Stimulated activated CD4-positive, alpha-beta T cell treated with anti-CD3 and anti-CD28 coated beads, Interleukin-15, amount 100 ng/mL, for 1 hour (primary cell): ENCODE measurements at places on chromosomes 11 and 22.

DNA sequence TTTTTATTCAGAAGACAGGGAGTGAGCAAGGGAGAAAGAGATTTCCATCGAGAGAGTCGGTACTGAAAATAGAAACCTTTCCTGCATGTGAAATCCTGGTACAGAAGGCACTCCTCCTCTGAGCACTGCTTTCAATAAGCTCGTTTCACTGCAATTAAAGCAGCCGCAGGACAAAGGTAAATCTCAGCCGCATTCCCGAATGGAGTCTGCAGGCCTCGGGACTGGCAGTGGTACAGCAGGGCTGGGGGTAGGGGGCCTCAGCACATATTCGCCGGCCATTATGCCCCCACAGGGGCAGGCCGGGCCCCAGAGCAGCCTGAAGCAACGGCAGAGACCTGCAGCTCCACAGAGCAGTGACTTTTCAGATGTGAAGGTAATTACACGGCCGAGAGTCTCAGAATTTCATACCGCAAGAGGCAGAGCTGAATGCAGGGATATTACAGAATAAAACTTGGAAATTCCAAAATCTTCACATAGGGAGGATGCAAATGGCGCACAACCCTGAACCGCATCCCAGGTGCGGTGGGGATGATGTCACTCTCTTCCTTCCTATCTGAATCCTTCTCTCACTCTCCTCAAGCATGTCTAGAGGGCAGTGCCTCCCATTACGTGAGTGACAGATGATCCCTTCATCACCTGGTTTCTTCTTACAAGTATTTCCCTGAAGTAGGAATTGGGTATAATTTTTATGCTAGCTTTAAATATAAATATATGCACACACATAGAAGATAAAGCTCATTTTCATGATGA is 622.1 kb downstream of the OPCML start:
- no peak for DNase-seq

GRCh38 chr22:27391092-27391770 is 410.3 kb downstream of the MN1 start:
- DNase-seq, result no peak

DNA sequence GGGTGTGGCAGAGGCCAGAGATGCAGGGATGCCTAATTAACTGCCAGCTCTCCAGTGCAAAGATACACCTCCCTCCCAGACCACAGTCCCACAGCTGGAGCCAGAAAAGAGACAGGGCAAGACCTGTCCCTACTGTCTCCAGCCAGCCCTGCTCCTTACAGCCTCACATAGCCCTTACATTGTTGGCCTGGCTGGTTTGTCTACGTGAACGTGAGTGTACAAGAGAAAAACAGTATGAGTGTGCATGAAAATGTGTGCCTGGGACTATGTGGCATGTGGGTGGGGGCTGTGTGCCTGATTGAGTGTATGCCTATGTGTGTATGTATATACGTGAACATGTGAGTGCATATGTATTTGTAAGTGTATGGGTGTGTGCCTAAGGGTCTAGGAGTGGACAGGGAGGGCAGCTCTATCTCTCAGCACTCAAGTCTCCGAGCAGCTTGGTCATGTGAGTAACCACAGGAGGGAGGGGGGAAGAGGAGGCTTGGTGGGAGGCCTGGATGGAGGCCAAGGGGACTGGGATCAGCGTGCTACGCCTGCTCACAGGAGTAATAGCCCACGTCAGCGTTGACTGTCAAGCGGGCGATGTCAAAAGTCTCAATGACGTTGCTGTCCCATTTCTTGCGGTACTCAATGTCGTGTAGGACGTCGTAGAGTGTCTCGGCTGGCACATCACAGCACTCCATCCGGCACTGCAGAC is 6.6 kb upstream of the ARAP1 start:
- no peak for DNase-seq

DNA sequence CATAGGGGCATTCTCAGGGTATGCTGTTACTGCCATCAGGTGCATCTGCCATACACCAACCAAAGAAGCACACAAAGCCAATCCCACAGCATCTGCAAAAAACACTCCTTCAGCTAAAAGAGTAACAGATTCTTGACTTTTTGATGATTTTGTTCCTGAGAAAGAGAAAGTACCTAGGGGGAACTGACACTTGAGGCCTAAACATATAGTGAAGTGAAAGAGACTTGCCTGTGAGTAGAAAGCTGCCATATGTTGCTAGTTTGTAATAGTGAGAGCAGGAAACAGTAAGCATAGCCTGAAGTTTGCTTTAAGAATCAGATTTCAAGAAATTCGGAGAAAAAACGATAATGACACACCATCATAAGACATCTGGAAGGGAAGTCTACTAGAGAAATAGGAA is 97.9 kb upstream of the CTSC start:
- DNase-seq, result no peak

GRCh38 chr11:100273066-100273815 is 413.8 kb upstream of the ARHGAP42 start:
- DNase-seq, result no peak

GRCh38 chr22:22598144-22598543 is 39.1 kb upstream of the PRAME start:
- no peak for DNase-seq

DNA sequence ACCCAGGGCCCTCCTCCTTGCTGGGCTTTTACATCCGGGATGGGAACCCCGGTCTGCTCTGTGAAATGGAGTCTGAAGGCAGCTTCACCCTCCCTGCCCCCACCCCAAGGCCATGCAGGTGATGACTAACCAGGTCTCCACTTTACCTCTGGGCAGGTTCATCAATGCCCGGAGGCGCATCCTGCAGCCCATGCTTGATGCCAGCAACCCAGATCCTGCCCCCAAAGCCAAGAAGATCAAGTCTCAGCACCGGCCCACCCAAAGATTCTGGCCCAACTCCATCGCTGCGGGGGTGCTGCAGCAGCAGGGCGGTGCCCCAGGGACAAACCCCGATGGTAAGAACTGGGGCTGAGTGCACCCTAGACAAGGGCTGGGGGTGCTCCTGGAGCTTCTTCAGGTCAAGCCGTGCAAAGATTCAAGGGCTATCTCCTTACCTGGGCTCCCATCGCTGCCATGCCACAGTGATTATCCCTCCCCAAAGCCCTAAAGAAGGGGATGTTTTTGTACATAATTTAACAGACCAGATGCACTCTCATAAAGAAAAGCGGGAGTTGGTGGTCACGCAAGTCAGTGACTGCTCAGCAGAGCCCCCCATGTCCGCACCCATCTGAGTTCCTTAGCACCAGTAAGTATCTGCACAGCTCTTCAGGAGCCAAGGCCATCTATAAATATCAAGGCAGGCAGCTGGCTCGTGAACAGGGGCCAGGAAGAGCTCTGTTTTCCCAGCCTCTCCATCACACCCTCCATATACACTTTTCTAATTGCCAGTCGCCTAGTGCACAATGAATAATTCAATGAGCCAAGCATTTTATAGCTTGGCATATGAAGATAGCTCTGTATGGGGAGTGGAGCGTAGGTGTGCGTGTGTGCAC is 66.0 kb downstream of the FEZ1 start:
- no peak for DNase-seq

- DNase-seq, result no peak
These were observed 332.8 kb upstream of the MTNR1B start for GRCh38 chr11:92636543-92637188.

GRCh38 chr11:110147962-110148709 is 54.9 kb downstream of the ZC3H12C start:
- DNase-seq, result no peak

DNA sequence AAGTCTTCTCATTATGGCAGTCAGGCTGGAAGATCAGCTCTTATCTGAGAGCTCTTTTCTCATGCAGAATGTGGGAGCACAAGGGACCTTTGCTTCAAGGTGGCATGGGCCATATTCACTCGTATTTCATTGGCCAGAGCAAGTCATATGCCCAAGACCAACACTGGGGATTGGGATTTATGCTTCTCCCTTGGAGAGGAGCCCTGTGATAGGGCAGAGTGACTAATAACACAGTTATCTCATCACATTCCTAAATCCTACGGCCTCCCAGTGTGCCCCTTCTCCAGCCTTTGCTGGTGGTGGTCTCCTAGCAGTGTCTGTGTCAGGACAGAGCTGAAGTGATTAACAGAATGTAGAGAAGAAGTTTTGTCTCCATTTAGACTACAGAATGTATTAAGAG is 48.6 kb downstream of the SYT9 start:
- DNase-seq, result no peak

DNA sequence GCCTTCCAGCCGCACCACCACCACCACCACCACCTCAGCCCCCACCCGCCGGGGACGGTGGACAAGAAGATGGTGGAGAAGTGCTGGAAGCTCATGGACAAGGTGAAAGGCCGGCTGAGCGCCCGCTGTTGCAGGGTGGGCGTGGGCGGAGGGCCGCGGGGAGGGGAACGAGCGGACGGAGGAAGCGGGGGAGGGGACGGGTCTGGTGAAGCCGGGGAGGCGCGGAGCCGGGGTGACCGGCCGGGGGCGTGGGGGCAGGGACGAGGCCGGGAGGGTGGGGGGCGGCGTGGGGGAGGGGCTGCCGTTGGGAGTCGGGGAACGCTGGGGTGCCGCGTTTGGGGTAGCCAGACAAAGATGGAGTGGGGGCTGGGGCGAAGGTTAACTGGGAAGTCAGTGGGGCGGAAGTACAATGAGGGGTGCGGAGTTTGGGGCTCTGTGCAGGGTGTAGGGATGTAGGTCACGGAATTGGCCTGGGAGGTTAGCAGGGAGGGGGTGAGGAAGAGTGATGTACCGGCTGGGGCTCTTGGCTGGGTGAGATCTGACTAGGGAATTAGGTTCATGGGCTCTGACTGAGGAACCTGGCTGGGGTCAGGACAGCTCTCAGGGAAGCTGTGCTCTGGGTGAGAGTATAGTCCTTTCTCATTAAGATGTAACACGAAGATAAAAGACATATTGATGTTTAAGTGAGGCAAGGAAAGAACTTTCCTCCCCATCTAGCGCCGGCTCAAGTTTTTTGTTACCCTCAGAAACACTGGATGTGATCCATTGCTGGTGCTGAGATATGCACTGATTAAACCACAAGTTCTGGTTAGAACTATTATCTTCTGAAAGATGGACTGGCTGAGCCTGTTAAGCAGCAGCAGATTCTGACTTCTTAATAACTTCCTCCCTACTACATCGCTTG is 624 bp downstream of the CBL start:
- DNase-seq, result peak; percentile 32

DNA sequence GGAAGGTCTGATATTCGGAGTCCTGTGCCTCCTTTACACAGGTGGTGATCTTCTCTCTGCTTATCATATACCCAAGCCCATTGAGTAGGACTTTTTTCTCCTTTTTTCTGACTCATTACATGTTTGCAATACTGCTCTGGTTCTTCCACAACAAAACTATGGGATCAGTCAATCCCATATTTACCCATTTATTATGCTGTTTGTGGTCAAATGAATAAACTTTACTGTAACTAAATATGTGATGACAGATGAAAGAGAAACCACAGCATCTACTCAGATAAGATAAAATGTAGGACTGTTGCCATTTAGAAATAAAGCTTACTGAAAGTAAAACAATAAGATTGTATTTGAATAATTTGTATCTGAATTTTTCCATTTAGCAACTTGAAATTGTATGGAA is 958.7 kb upstream of the FAT3 start:
- DNase-seq, result no peak
